Brain microvascular endothelial cell (primary cell): ENCODE measurements at places on chromosomes 5 and 9.

GRCh38 chr9:137666513-137666822 is 47.7 kb downstream of the EHMT1 start:
- no peak for DNase-seq

DNA sequence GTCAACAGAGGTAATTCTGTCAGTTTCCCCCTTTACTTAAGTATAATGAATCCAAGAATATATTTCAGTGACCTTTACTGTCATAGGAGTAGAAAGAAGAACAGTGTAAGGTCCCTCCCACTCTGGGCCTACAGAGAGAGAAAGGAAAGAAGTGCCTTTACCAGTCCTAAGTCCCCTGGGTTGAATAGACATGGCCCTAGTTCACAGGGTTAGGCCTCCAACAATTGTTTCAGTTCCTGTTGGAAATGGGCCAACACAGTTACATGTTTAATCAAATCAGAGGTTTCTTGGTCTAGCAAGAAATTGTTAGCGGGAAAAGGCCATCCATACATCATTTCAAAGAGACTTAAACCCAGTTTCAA is 605.6 kb downstream of the MTRR start:
- no peak for DNase-seq

DNA sequence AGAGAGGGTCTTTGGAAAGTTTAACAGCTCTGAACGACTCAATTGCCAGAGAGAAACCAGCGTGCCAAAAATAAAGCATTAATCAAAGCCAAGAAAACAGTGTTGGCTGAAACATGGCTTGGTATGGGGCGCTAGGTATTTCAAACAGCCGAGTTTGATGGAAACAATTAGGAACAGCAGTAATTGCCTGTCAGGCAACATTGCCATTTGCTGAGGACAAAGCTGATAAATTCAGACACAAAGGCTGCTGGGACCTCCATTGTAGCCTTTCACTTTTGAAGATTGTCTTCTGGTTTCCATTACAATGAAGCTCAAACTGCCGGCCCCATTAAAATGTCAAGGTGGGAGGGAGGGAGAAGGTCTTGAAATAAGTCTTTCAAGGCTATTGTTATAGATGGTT is 125.4 kb upstream of the SPDL1 start:
- no peak for DNase-seq

DNA sequence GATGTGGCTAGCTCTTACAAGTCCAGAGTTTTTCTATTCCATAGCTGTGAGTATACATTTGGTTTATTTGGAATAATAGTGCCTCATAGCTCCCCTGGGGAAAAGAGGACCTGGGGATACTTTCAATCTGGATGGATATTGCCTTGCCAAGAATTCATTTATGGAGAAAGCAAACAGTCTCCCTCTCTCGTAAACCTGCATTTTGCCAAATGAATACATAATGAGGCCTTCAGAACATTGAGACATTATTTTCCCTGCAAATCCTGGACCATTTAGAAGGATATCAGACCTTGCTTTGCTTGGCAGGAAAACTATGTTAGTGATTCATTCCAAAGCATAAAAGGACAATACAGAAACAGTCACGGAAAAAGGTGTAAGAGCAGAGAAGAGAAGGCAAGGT is 569.6 kb upstream of the BRINP1 start:
- DNase-seq = no peak

- no peak for DNase-seq
These were observed 17.7 kb upstream of the FAM174A start for GRCh38 chr5:100517301-100517974.

DNA sequence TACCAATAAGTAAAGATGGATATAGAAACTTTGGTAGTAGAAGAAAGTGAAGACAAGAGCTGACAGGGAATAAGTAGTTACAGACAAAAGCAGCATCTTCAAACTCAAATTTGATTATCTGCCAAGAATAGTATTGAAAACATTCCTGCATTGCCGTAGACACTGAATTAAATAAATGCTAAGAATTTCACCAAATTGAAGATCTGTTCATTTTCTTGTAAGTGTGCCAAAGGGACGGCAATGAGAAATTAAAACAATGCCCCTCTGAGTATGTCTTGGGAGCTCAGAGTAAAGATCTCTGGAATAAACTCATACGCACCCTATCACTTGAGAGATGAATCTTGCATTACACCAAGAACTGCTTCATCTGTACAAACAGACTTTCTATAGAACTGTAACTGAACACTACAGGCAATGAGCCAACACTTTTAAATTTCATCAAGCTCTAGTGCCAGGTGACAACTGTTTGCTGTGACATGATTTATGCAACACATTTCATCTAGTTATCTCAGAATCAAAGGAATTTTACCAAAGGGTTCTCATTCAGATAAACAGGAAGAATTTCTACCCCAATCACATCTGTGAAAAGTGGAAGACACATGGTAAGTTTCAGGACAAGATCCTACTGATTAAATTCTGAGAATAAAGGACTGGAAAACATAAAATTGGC is 66.9 kb downstream of the RFX3 start:
- no peak for DNase-seq

- no peak for DNase-seq
These were observed 101.6 kb upstream of the PCA3 start for GRCh38 chr9:76662476-76663281.

DNA sequence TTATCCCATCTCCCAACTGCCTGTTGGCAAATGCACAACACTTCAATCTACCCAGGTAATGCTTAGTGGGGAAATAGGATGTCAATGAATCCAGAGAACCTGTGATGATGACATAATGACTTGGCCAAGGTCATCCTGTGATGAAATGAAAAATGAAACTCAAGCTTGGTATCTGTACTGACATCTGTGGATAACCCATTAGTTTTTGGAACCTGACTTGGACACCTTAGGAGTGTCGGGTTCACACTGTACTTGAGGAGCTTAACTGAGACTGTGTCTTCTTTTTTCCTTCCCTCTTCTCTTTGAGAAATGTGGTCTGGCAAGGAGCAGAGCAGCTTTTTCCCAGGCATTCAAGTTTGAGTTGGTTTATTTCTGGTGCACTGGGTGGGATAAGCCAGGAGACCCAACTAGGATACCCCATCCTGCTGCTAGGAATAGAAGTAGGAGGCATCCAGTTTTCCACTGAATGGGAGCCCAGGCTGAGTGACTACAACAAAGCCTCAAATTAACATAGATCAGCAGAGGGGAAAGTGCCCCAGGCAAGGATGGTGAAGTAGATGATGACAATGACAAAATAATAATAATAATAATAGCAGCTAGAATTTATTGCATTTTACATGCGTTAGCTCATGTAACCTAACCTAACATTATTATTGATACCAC is 72.1 kb downstream of the ADRB2 start:
- no peak for DNase-seq

GRCh38 chr5:178515776-178516503 is 74.3 kb downstream of the COL23A1 start:
- DNase-seq = no peak

GRCh38 chr9:89361031-89361430 is 42.7 kb downstream of the SECISBP2 start:
- DNase-seq = no peak

GRCh38 chr9:16637911-16638310 is 232.6 kb downstream of the BNC2 start:
- DNase-seq = no peak

GRCh38 chr5:164335837-164336236 is 830.4 kb downstream of the MAT2B start:
- DNase-seq = no peak

- DNase-seq = no peak
These were observed 10.6 kb upstream of the QSOX2 start for GRCh38 chr9:136255896-136256890.

DNA sequence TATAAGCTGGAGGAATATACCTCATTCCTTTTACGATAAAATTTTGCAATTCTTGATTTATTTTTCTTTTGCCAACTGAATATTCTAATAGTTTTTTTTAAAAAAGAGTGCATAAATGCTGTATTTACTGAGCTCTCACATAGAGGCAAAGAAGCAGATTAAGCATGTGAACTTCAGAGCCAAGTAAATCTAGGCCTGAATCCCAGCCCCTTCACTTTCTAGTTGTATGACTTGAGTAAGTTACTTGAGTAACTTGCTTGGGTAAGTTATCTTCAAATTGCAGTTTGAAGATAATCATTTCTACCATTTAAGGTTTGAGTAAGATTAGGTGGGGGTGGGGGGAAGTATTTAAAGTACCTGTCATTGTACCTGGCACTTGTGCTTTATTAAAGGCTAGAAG is 21.8 kb downstream of the LURAP1L start:
- no peak for DNase-seq

DNA sequence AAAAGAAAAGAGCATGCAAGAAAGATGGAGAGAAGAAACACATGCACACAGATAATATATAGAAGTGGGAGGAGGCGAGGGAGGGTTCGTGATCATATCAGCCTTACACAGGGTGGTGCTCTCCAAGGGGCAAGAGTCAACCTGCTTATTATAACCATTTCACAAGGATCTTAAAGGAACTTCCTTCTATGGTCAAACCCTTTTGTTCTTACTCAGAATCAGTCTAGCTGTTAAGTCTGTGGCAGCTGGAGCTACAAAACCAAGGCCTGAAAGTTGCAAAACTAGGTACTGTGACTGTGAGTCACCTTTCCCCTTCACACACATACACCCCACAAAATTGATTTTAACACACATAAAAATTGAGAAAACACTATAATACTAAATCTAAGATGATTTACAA is 18.5 kb upstream of the ERMP1 start:
- DNase-seq = peak; percentile 55

DNA sequence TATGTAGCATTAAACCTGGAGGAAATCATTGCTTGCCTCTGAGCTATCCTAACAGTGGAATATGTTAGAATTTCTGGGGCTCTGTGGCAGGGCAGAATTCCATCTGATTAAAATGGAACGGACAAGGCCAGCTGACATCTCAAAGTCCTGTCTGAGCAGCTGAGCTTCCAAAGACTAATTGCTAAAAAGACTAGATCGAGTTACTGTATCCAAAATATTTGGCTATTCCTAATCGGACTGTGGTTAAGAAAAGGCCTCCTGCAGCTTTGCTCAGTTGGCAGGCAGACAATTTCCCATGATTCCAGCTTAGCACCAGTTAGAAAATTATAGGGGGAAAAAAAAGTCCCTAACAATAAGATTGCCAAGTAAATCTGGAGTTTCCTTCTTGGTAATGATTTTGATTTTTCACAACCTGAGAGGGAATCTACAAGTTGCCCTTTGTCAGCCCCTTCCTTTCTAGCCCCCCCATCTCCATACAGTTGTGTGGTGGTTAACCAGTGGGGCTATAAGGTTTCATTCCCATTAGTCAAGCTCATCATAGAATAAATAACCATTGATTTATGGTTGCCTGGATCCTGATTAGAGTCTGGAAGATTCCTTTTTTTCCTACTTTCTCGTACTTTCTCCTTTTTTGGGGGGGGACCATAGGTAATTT is 26.4 kb downstream of the PTGR1 start:
- DNase-seq = peak; percentile 75

DNA sequence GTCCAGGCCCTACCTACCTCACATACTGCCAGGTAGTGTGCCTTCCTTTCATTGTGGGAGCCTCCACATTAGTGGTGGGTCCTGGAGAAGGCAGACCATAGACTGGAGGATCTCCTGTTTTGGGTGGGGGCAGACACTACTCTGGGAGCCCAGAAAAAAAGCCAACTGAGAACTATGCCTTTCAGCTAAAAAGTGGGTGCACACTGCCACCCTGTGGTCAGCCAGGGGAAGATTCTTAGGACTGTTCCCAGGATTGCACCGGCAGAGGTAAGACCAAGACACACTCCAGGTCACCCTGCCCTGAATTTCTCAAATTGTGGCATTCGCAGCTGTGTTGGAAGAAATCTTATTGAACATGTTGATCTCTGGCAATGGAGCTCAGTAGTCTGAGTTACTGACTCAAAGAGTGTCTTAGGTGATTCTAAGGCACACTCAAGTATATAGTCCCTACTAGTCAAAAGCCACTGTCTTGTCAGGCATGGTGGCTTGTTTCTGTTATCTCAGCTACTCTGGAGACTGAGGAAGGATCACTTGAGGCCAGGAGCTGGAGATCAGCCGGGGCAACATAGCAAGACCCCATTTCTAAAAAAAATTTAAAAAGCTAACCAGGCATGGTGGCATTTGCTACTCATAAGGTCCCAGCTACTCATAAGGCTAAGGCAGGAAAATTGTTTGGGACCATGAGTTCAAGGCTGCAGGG is 3.6 kb downstream of the SIGMAR1 start:
- peak; percentile 64 for DNase-seq

GRCh38 chr9:27766073-27766835 is 193.0 kb upstream of the C9orf72 start:
- peak; percentile 46 for DNase-seq

- DNase-seq = no peak
These were observed 39.2 kb upstream of the GCNT4 start for GRCh38 chr5:75091597-75091996.

DNA sequence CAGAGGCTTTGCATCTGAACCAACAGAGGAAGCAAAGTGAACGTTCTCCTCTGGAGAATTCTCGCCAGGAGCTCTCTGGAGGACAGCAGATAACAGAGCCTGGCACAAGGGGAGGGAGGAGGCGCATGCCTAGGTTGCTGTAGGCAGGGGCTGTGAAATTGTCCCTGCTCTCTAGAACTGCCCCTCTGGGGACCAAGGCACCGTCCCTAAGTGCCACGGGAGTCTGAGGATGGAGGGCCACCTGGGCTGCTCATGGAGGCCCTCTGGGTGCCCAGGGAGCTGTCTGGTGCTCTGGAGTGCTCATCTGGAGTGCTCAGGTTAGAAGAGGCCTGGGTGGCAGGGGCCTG is 77.6 kb downstream of the CACNA1B start:
- DNase-seq = no peak

DNA sequence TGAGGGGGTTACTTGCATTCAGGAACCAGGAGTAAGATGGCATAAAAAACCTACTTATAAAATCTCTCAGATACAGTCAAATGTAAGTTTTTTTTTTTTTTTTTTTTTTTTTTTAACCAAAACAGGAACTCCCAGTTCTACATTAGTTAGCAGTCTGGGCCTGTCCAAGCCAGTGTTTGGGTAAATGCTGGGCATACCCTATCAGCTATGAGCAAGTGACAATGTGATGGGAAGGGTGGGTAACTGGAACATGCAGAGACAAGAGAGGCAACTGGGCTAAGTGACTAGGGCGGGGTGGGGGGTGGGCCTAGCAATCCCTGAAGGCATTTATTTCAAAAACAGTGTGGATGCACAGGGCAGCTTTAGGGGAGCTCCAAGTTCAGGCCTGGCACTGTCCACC is 2.3 kb downstream of the NMRK1 start:
- DNase-seq = no peak

DNA sequence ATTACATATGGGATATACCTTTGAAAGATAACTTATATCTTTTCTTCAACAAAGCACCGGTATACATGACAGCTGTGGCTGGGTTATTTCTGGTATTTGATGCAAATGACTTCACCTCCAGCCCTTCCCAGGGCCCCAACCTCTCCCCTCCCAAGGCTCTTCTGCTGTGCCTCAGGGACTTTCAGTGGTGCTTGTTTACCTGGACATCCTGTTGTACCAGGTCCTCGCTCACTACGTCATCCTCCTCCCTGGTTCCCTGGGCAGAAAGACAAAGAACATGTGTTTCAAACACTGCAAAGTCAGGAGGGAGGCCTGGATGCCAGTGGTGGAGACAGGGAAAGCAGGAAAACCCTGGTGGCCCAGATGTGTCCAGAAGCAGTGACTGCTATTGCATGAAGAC is 23.4 kb downstream of the ANXA6 start:
- DNase-seq = no peak
